GM20000 (cell line): ENCODE measurements at places on chromosomes 6 and 20.

DNA sequence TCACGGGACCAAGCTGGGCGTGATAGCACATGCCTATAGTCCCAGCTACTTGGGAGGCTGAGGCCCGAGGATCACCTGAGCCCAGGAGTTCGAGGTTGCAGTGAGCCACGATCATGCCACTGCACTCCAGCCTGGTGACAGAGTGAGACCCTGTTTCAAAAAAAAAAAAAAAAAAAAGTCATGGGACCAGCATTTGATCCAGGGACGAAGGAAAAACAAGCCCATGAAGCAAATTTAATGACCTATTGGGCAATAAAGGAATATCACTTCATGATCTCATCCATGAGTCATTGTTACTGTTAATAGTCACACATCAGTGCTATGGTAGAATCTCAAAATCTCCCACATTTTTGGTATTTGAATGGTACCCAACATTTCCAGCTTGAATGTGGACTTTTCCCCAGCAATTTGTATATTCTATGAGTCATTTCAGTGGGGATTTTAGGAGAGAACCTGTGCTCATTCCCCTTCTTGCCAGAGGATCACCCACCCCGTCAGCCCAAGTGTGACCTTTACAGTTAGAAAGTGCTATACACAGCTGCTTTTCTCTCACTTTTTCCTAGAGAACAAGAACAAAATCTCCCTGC, 8.5 kb upstream of the SOD2 start:
- DNase-seq, result no peak

DNA sequence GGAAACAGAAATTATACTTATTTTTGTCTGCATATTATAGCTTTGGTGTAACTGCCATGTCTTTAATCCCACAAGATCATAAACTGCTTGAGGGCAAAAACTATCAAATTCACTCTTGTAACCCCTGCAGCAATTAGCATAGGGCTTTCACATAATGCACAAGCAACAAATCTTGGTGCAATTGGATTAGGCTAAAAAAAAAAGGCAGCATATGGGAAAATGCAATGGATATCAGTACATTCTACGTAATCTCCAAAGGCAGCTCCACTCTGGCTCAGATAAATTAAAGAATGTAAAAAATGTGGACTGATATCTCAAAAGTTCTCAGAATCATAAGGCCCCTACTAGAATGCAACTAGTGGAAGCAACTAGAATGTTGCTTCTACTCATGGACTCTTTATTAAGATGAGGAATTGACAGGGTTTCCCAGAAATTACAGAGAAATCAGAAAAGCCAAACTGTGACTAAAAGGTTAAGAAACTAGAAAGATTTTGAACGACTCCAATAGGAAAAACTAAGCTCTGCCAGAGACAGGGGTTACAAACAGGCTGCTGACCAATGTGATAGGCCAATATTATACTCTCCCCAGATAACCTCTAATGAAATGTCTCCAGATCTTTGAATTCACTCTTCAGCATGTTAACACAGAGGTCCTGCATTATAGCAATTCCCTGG, 55.0 kb downstream of the FILIP1 start:
- DNase-seq, result no peak

DNA sequence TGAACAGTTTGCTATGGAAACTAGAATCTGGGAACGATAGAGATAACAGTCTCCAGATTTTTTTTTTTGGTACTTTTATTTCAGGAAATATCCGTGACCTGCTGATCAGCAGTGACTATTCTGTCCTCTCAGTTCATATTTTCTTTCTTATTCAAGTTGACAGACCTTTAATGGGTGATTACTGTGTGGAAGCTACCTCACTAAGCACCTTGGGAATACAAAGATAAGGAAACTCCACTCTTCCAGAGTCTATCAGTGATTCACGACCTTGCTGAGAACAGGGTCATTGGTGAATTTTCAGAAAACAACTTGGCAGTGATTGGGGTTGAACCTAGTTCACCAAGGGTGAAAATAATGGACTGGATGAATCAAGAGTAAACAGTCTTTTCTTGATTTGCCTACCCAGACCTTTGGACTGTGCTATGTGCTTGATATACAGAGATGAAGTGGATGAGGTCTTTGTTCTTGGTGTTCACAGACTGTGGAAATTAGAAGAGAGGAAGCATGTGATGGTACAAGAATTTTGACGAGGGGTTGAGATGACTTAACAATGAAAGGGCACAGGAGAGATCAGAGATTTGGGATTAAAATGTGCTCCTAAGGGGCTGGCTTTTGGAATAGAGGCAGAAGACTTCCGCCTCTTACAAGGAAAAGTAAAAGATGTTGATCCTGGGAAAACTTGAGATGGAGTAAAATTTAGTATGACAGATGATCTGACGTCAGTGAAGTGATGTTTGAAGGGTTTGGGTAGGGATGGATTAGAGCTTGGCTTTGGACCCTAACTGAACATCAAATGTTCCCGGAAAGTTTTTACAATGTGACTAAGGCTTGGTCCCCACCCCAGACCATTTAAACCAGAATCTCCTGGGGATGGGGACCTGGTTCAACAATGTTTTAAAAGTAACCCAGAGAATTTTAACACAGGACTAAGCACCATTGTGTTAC, 1.2 kb downstream of the KAT14 start:
- DNase-seq, result no peak

GRCh38 chr20:44851545-44851944, 34.0 kb upstream of the YWHAB start:
- DNase-seq, result no peak

- no peak for DNase-seq
These were observed 24.6 kb downstream of the DST start for GRCh38 chr6:56618050-56618449.

- no peak for DNase-seq
These were observed 693 bp upstream of the KLHL31 start for GRCh38 chr6:53666271-53666626.

- no peak for DNase-seq
These were observed 2.1 kb downstream of the MMP24OS start for GRCh38 chr20:35275741-35276251.

DNA sequence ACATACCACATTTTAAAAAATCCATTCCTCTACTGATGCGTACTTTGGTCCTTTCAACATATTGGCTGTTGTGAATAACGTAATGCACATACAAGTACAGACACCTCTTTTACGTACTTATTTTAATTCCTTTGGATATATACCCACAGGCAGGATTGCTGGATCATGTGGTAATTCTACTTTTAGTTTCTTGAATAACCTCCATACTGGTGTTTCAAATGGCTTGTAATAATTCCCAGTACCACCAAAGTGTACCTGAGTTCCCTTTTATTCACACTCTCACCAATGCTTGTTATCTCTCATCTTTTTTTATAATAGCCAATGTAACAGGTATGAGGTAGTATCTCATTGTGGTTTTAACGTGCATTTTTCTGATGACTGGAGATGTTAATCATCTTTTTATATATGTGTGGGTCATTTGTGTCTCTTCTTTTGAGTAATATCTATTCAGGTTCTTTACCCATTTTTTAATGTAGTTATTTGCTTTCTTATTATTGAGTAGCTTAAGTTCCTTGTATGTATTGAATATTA, 191.9 kb downstream of the ADGB start:
- DNase-seq, result no peak
